ENCODE measurements at places on chromosomes 5 and 9.
A peak's percentile ranks its signal among the peaks of the same experiment; 100 is the strongest.

GRCh38 chr5:119293516-119293829 is 62.3 kb upstream of the TNFAIP8 start:
- no peak for DNase-seq

GRCh38 chr5:135467871-135468485 is 15.8 kb upstream of the TIFAB start:
- DNase-seq, result no peak

GRCh38 chr5:2196989-2197619 is 314.4 kb upstream of the IRX4 start:
- no peak for DNase-seq

- DNase-seq, result peak; percentile 93
Observed at GRCh38 chr9:114779352-114779845, 26.4 kb downstream of the TNFSF15 start.

GRCh38 chr5:138874241-138874640 is 894 bp downstream of the LRRTM2 start:
- no peak for DNase-seq

DNA sequence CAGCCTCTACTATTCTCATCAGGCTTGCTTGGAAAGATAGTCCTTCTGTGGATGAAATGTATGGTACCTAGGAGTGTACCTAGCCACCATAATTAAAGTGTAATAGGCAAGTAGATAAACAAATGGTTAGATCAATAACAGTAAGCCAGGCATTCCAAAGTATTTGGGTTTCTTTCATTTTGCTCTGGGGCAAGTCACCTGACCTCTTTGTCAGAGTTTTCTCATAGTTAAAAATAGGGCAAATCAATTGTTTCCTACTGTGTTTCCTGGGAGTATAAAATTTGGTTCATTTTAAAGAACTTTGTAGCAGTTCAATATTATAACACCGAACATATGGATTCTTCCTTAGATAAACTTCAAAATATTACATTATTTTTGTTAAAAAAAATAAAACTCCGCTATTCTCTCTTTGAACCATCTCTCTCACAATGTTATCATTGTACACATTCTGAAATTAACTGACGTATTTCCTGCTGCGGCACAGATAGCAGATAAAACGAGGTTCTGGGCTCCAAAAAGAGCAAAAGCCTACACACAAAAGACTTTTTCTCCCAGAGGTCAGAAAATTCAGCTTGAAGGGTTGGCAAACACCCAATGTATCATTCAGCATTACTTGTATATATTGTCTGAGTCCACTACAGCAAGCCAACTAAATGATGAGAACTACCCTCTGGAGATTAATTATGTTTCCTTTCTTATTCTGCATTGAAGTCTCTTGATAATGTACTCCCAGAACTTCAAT is 267.9 kb downstream of the COX7C start:
- no peak for DNase-seq

DNA sequence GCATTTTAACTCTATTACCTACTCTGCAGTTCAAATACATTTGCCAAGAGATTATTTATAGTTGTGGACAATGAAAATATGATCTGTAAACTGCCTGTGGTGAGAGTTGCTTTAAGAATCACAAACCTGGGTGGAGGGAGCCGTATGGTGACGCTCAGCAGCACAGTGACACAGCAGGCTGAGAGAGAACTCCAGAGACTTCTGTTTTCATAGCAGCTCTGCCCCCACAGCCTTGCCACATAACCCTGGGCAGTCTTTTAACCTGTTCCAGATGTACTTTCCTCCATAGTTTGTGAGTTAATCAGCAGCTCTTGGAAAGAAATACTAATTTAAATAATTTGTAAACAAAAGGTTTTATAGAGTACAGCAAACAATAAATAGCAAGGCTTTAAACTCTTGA is 450.5 kb downstream of the ELAVL2 start:
- DNase-seq, result no peak

GRCh38 chr9:16023446-16023845 is 470.6 kb downstream of the CCDC171 start:
- DNase-seq, result no peak

- peak; percentile 63 for DNase-seq
Observed at GRCh38 chr9:70746760-70747159, 332.3 kb upstream of the KLF9 start.

- DNase-seq, result no peak
Observed at GRCh38 chr9:130942084-130942483, 3.0 kb upstream of the FIBCD1 start.

GRCh38 chr5:1401536-1402138 is 43.6 kb downstream of the SLC6A3 start:
- DNase-seq, result no peak

- DNase-seq, result no peak
Observed at GRCh38 chr9:110257097-110257841, 962 bp upstream of the TXN start.

- peak; percentile 70 for DNase-seq
Observed at GRCh38 chr5:94469894-94470329, 148.5 kb downstream of the KIAA0825 start.

DNA sequence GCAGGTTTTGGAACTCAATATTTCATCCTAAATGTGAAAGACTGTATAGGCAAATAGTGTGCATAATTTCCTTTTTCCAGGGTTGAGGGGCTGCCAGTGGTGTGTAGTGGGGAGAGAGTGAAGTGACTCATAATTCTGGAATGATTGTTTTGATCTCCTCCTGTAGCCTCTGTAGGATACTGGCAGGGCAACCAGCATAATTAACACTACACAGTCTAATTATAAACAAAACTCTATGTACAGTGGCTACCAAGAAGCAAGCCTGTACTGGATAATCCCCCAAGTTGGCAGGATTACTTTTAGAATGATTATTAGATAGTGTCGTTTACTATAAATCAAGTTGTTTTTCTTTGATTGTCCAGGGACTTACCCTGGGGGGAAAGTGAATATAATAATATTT is 32.2 kb downstream of the LNPEP start:
- DNase-seq, result no peak

GRCh38 chr5:50709471-50709870 is 43.0 kb downstream of the PARP8 start:
- no peak for DNase-seq

DNA sequence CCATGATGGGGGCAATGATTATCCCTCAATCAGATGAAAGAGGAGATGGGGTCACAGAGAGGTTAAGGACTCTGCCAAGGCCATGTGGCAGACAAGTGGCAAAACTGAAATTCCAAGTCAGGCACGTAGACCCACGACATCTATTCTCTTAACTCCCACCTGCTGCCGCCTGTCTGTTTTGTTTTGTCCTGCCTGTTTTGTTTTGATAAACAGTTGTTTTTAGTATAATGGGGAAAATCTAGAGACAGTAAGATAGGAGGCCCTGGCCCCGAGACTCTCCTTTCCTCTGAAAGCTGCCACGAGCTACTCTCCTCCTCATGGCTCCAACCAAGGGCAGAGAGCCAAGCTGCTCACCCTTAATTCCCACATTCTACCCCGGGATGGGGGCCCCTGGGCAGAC is 4.9 kb downstream of the FSTL4 start:
- DNase-seq, result no peak

GRCh38 chr5:78879516-78879915 is 105.6 kb downstream of the ARSB start:
- no peak for DNase-seq

DNA sequence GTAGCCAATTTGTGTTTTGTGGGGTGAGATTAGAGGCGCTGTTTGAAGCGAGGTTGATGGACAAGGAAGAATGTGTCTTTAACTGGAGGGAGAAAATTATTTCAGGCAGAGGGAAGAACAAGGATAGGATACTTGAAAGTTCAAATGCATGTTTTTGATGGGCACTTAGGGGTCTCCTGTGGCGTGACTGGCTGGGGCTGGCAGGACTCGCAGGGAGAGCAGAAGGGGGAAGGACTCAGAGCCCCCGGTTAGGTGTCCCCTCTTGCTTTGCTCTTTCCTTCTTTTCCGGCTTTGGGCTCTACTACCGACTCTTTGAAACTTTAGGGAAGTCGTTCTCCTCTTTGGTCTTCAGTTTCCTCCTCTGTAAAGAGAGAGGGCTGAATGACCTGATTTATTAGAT is 12.1 kb downstream of the GRAMD2B start:
- no peak for DNase-seq

GRCh38 chr9:79581388-79581787 is 9.6 kb downstream of the TLE4 start:
- no peak for DNase-seq
